NCI-H2107 (cell line): ENCODE measurements at places on chromosomes 2 and 18.

- DNase-seq: peak; percentile 53
These were observed 193.7 kb downstream of the INO80D start for GRCh38 chr2:205892251-205892655.

DNA sequence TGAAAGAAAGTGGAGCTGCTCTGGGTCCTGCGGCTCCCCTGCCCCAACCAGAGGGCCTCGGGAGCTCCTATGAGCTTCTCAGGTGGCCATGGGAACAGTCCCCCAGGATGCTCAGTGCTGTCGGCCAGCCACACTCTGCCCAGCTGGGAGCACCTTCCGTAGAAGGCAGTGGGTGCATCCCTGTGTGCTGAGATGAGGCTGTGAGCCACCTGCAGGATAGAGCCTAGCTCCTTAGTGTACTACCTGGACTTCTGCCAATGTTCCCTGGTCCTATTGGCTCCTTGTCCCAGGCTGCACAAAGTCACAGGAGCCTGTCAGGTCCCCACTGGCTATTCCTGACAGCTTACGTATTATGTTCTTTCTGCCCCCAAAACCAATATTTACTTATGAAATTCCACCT is 16.1 kb downstream of the PRELID3A start:
- no peak for DNase-seq

DNA sequence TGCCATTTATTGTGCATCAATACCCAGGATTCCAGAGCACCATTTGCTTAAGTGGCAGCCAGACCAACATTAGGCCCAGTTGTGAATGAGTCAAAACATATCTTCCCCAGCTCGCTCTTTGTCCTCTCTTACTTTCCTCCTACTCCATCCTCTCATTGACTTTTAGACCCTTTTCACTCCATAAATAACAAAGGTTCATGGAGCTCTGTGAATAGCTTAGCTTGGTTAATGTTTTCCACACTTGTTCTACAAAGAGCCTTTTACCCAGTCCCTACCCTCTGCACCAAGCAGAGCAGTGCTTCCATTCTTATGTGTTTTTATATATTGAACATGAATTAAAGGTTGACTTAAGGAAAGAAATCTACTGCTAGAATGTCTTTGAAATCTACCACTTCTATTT is 625.8 kb upstream of the FANCL start:
- no peak for DNase-seq

GRCh38 chr2:207144173-207144785 is 21.5 kb downstream of the KLF7 start:
- no peak for DNase-seq

DNA sequence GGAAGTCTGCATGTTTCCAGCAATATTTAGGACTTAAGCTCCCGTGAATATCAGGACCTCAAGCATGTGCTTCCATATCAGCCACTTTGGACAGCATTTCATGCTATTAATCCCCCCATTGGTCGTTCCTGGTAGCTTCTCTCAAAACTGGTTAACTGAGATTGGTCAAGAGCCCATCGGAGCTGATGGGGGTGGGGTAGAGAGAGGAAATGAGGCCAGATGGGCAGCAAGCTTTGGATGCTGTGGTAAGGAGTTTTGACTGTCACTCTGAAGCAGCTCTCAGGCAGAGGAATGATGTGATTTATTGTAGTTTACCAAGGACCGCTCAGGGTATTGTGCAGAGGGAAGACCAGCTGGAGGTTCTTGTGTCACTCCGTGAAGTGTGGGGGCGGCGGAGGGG is 81.8 kb downstream of the FAM168B start:
- no peak for DNase-seq

- no peak for DNase-seq
These were observed 64.3 kb upstream of the RBMS1 start for GRCh38 chr2:160557903-160558302.

- DNase-seq: no peak
These were observed 4.5 kb downstream of the PSTPIP2 start for GRCh38 chr18:46067438-46068007.

GRCh38 chr18:4208366-4208765 is 246.7 kb downstream of the DLGAP1 start:
- no peak for DNase-seq

DNA sequence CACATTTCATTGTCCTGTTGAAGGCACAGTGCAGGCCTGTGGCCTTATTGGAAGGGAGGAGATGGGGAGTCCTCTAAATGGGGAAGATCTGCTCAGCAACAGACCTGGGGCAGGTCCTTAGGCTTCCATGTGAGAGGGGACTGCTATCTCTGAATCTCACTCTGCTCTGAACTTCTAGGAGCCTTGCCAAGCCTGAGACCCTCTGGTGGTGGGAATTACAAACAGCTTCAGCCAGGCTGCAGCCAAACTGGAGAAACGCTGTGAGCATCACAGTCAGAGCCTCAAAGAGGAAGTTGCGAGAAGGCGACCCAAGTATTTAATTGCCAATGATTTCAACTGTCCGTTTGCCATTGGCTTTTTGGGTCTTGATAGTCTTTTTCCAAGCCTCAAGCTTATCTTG is 66.8 kb upstream of the MC2R start:
- DNase-seq: no peak

GRCh38 chr2:118970396-118971135 is 28.6 kb downstream of the MARCO start:
- DNase-seq: no peak

DNA sequence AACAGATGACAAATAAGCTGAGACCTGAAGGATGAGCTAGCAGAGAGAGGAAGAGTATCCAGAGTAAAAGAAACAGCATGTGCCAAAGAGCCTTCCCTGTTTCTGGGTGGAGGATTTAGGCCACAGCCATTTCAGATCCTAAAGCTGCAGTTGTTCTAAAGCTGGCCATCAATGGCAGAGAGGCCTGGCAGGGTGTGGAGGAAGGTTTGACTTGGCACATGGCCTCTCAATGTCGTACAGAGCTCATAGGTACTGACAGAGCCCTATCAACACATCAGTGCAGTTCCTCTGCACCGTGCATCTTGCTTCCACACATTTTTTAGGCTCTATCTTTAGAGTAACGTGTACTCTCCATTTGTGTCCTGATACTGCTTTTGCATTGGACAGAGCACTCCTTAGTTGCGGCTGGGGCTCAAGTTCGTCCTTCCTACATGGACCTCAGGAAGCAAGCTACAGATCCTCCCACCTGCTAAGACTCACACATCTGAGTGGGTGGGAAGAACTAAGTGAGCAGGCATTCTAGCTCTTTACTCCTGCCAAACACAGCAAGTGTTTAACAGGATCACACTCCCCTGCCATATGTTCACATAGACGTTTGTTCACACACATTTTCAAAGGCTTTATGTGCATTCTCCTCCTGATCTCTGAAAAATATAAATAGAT is 3.0 kb upstream of the CHMP3 start:
- no peak for DNase-seq

- no peak for DNase-seq
These were observed 15.4 kb downstream of the PECR start for GRCh38 chr2:216066230-216066629.

- no peak for DNase-seq
These were observed 54.6 kb downstream of the CYP27C1 start for GRCh38 chr2:127165539-127165935.

GRCh38 chr2:149125031-149125725 is 86.7 kb downstream of the LYPD6B start:
- peak; percentile 16 for DNase-seq

DNA sequence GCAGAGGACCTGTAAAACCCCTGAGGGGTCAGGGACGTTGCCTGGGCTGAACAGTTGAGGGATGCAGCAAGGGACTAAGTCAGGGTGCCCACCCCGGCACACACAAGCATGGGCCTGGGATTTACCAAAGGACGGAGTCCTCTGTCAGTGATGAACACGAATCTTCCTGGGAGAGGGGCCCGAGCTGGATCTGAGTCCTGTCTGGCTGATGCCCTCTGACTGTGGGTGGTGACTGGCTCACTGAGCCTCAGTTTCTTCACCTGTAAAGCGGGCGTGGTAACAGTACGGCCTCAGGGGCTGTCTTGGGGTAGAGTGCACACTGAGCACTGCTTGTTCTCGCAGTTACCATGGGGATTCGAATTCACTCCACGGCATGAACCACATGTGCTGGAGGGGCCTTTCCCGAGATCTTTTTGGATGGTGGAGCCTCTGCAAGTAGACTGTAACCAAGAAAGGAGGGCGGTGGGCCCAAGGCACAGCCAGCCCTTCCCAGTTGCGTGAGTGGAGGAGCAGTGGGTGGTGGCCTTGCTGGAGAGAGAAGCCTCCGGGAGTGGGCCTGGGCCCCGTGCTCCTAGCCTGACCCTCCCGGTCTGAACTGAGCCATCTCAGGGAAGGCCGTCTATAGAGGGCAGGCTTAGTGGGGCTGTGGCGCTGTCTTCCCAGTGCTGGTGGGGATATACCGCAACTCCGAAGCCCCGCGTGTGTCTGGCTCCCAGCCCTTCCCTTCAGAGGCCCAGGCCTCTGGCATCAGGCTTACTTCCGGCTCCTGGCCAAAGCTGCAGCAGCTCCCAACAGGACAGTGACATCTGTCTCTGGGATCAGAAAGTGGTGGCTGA is 130.8 kb upstream of the HS6ST1 start:
- no peak for DNase-seq

DNA sequence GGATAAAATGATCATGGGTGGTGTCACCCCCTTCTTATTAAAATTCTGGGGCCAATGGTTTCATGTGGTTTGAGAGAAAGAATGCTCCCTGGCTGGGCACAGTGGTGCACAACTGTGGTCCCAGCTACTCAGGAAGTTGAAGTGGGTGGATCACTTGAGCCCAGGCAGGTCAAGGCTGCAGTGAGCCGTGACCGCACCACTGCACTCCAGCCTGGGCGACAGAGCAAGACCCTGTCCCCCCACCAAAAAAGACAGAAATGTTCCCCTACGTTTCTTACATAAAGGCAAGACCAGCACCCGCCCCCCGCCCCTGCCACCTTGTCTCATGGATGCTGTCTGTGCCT is 53.0 kb upstream of the ID2 start:
- DNase-seq: no peak

- DNase-seq: no peak
These were observed 2.9 kb downstream of the SERTAD2 start for GRCh38 chr2:64650722-64651338.

GRCh38 chr2:63735263-63735662 is 106.4 kb upstream of the UGP2 start:
- DNase-seq: no peak

DNA sequence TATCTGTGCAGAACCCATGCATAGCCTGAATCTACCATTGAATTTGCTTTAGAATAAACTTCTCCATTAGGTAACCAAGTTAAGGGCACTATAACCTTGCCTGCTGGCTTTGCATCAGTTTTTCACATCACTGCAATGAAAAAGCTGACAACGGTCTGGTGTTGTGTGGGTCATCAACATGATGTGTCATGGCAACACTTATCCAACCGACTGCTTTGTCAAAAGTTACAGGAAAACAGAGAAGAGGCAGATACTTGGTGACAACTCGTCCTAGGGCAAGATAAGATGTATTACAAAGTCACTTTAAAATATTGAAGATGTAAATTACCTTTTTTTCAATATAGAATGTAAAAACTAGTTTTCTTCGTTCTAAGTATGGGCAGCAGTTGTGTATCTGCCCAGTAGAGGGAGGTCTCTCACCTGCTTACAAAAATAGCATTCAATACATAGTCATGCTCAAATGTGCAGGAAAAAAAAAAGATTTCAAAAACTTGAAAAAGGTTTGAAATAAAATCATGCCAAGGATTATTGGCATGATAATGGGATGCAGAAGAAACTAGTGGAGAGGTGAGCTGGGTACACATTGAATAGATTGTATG is 96.3 kb downstream of the EVA1A start:
- no peak for DNase-seq

DNA sequence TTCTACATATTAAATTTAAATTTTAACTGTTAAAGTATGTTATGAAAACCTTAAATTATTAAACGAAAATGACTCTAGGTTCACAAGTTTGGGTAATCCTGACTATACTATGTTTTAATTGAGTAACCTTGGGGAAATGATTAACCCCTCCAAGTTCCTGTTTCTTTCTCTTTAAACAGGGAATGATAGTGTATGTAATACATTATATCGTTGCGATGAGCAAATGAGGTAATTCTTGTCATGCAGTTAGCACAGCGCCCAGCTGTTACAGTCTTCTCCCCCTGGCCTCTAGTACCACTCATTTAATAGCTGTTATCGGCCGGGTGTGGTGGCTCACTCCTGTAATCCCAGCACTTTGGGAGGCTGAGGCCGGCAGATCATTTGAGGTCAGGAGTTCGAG is 80.4 kb downstream of the MTA3 start:
- no peak for DNase-seq

GRCh38 chr2:72923833-72924352 is 6.6 kb downstream of the EMX1 start:
- no peak for DNase-seq
